Activated CD8-positive, alpha-beta memory T cell treated with anti-CD3 and anti-CD28 coated beads for 48 hours (primary cell): ENCODE measurements at places on chromosomes 13 and 19.

DNA sequence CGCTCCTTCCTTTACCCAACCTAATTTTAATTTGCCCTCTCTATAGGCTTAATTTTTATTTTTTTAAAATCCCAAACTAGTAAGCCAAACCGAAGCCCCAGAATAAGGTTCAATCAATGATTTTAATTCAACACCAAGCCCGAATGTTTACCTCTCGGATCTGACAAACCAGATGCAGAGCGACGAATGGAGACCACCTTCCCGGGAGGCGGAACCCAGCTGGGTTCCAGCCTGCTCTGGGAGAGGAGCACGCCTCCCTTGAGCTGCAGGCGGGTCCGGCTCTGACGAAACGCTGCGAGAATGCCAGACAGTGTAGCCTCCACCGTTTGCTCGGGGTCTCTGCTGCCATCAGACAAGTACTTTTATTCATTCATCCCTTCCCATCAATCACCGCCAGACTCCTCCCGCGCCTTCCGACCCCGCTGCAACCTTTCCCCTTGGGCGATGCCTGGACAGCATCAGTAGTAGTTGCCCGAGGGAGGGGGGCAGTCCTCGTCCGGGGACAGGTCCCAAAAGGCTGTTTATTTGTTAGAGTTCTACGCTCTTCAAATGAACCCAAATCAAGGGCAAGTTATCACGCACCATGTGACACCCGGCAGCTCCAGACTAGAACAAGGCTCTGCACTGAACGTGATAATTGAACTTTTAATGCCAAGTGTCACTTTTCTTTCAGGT lies 752 bp upstream of the EDNRB start:
- DNase-seq = no peak

DNA sequence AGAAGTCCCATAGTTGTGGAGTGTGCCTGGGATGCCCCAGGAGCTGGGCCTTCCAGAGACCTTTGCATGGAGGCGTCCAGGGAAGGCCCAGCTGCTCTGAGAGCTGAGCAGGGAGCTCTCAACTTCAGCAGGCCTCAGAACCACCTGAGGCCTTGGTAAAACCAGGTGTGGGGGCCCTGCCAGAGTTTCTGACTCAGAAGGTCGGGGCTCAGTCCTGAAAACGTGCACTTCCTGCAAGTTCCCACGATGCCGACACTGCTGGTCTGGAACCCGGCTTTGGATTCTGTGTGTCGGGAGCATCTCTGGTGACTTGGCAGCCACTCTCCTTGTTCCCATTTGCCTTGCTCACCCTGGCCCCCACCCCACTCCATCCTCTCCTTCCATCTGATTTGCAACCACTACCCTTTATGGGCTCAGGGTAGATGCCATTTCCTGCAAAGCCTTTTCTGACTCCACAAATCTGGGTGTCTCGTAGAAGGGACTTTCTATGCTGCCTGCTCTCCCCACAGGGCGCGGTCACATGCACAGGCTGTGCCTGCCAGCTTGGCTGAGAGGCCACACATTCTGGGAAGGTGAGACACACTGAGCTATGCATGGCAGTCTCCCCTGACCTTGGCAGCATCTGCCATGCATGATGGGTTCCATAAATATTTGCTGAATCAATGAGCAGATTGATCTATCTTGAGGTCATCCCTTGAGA lies 244.7 kb downstream of the COL4A1 start:
- no peak for DNase-seq

DNA sequence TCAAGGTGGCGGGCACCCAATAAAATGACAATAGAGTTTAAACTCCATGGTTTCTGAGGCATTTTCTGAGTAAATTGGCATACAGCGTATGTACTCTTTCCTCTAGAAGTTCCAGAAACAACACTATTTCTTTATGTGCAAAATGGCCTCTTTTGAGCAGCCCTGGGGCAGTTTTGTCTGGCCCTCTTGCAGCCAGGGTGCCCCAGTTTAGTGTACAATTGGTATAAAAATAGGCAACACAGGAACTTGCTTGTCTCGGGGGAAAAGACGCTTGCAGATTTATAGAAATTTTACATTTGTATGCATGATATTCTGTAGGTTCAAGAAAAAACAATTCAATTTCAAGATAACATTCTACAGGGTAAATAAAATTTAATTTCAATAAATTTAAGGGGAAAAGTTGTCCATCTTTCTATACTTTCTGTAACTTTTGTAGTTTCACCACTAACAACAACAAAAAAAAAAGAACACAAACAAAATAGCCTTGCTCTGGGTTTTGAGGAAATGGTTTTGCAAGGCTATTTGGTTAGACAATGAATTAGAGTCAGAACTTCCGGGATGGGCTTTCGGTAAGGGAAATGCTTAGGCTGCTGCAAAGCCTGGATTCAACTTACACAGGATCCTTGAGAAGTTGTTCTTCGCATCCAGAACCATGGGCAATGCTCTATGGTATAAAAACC lies 45.3 kb downstream of the LRCH1 start:
- no peak for DNase-seq

- DNase-seq = no peak
Measured at GRCh38 chr13:37741536-37741935, 128.0 kb downstream of the TRPC4 start.

- DNase-seq = no peak
Measured at GRCh38 chr13:48178126-48178525, 54.9 kb upstream of the ITM2B start.

- no peak for DNase-seq
Measured at GRCh38 chr19:38714354-38714778, 29.9 kb downstream of the CAPN12 start.

GRCh38 chr13:85137516-85137915 lies 661.7 kb downstream of the SLITRK6 start:
- no peak for DNase-seq

- DNase-seq = no peak
Measured at GRCh38 chr19:39613597-39613996, 11.3 kb downstream of the LGALS13 start.

- no peak for DNase-seq
Measured at GRCh38 chr13:30607908-30608307, 9.8 kb upstream of the USPL1 start.

DNA sequence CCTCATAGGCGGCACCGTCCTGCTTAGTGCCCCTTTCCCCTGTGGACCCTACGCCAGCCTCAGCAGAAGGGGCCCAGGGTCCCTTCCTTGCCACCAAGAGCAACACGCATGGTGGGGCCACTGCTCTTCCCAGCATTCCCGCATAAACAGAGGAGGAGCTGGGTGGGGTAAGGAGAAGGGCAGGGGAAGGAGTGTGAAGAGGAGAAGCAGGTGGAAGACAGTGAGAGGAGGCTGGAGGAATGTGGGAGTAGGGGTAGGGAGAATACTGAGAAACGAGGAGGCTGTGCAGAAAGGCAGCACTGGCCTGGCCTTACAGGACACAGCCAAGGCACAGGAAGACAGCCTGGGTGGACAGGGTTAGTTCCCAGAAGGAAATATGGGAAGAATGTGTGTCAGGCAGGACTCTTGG lies 43.9 kb downstream of the ZNF331 start:
- DNase-seq = no peak

- DNase-seq = no peak
Measured at GRCh38 chr13:59747529-59747928, 416.2 kb downstream of the DIAPH3 start.

GRCh38 chr19:50906217-50906616 lies 5.0 kb downstream of the KLK4 start:
- DNase-seq = no peak

GRCh38 chr19:18649371-18650020 lies 12.7 kb downstream of the KLHL26 start:
- DNase-seq = no peak

GRCh38 chr19:18488403-18488723 lies 33.5 kb downstream of the ELL start:
- no peak for DNase-seq
